ENCODE measurements at places on chromosomes 1 and 21.

- DNase-seq, result no peak
Observed at GRCh38 chr1:199089393-199090122, 450.7 kb downstream of the PTPRC start.

GRCh38 chr1:110155878-110156522 is 5.7 kb downstream of the SLC6A17 start:
- DNase-seq, result no peak

- no peak for DNase-seq
Observed at GRCh38 chr1:226628612-226629155, 80.1 kb downstream of the STUM start.

- no peak for DNase-seq
Observed at GRCh38 chr1:56533621-56534020, 45.7 kb downstream of the PLPP3 start.

DNA sequence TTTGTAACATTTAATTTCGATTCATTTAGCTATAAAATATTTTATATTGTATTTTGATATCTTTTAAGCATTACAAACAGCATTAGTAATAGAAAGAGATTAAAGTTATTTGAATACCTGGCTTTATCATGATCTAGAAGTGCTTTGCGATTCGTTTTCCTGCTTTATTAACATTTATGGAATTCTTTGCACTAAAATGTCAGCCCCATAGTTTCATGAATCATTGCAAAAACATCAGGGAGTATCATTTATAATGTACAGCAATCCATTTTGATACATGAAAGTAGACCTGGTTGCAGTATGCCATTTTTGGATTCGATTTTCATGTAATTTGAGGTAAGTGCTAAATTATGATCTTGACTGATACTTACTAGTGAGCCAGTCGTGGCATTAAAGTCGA is 108.0 kb upstream of the DPYD start:
- no peak for DNase-seq
